Mucosa of gallbladder (tissue), 1 donor: ENCODE measurements at places on chromosomes 4 and X. TPM values are rescaled to one million over a fixed set of nuclear protein-coding genes. Genes with fewer than 3 reads are reported as not detected.

The HOPX gene
- total RNA-seq, result 27.6 TPM

GRCh38 chr4:140851032-140851636, 94.9 kb upstream of the TBC1D9 start:
- DNase-seq, result peak; percentile 69

The TRO gene
- total RNA-seq, result 11.1 TPM

The FTSJ1 gene
- 24.6 TPM for total RNA-seq

The ALAS2 gene
- total RNA-seq, result 0.78 TPM

GRCh38 chrX:72088761-72089160, 43.0 kb downstream of the RTL5 start:
- DNase-seq, result no peak

- DNase-seq, result no peak
Measured at GRCh38 chr4:121789455-121789854, 11.7 kb upstream of the EXOSC9 start.

DNA sequence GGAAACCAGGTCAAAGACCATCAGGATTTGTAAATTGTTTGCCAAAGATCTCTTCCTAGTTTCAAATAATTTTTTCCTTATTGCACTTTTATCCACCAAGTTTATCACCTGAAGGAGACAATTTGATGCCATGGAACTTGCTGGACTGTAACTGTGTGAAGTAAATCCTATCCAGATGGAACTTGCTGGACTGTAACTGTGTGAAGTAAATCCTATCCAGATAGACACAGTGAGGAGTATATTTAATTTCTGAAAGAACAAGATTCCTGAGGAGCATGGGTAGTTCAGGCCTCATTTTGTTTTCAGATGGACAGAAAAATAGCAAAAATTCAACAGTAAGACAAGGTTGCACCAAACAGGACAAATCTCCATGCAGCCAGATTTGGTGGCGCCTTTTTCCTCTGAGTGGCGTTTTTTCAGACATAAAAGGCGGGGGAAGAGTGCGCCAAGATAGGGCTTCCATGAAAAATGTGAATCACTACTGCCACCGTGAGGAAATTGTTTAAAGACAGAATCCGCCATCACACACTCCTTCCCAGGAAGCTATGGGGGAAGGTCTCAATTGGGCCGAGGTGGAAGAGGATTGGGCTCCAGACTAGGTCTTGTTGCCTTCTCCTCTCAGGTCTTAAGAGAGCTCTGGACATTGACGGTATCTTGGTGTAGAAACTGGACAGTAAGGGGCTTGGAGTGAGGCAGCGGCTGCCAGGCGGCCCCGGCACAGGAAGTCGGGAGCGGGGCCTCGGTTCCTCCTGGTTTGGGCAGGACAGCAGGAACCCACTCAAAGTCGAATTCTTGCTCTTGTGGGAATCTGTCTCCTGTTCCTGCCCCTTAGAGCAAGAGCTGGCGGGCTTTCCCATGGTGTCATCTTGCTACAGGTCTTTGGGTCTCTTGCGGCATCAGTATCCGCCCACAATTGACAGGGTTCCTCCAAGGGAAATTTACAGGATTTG, 234.7 kb downstream of the OR13H1 start:
- DNase-seq, result peak; percentile 90

The NPY1R gene
- total RNA-seq, result 6.3 TPM

The CLCN4 gene
- 8.0 TPM for total RNA-seq

GRCh38 chr4:124694306-124694705, 18.2 kb downstream of the ANKRD50 start:
- DNase-seq, result no peak
